ENCODE measurements at places on chromosomes 13 and 19.

DNA sequence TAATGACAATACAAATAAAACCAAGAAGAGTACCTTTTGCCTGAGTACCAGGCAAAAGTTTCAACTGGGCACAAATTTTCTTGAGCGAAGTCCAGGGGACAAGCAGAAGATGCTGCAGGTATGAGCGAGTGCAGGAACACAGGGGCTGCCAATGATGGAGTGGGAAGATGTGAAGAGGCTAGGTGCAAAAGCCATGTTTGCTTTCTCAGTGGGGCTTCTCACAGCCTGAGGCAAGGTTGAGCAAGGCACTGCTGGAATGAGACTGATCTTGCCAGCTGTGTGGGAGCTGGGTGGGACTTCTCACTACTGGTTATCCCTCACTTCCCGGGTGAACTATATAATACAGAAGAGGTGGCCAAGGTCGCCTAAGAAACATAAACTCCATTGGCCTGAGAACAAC lies 1200.7 kb downstream of the SLITRK1 start:
- DNase-seq: no peak

DNA sequence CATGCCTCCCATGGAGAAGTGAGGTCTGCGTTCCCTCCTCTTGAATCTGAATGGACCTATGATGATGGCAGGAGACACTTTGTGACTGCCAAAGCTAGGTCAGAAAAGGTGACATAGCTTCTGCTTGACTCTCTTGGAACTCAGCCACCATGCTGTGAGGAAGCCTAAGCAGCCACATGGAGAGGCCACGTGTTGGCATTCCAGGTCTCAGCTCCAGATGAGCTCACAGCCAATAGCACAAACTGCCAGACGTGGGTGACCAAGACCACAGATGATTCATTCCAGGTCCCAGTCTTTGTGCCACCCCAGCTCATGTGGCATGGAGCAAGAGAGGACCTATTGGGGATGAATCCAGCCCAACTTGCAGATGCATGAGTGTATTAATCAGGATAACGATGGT lies 8.7 kb upstream of the GGACT start:
- DNase-seq: no peak

DNA sequence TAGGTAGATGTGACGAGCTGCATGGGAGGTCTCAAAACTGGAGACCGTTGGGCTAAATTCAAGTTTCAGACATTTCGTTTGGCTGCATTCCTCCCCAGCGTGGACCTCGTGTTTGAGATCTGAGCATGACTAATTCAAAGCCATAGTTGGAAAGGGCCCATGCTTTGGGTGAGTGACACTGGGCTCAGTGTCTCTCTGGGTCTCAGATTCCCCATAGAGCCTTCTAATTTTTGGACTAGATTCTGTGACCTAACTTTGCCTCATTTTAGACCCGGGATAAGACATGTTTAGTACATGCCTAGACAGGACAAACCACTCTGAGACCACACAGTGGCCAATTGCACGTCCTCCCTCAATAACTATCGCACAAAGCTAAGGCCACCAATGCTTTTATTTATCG lies 16.6 kb downstream of the CKM start:
- no peak for DNase-seq

- no peak for DNase-seq
Measured at GRCh38 chr19:30107251-30107650, 165.2 kb downstream of the URI1 start.

GRCh38 chr19:7636317-7636690 lies 606 bp upstream of the STXBP2 start:
- DNase-seq: no peak

- DNase-seq: no peak
Measured at GRCh38 chr13:107482688-107483087, 732.6 kb downstream of the LIG4 start.

GRCh38 chr13:43933378-43933777 lies 53.7 kb downstream of the LACC1 start:
- DNase-seq: no peak

DNA sequence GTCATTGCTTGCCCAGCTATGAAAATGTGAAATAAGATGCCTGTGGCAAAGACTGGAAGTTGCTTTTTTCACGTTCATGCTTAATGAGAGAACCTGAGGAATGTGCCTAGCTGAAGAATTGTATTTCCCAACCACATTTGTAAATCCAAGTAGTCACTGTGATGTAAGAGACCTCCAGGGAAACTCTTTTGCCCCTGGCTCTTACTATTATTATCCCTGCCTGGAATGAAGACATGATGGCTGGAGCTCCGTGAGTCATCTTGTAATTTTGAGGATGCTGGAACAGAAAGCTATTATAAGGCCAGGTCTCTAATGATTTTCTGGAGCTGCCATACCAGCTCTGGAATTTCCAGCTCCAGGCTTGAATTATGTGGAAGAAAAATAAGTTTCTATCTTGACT lies 894.3 kb downstream of the DIAPH3 start:
- no peak for DNase-seq

DNA sequence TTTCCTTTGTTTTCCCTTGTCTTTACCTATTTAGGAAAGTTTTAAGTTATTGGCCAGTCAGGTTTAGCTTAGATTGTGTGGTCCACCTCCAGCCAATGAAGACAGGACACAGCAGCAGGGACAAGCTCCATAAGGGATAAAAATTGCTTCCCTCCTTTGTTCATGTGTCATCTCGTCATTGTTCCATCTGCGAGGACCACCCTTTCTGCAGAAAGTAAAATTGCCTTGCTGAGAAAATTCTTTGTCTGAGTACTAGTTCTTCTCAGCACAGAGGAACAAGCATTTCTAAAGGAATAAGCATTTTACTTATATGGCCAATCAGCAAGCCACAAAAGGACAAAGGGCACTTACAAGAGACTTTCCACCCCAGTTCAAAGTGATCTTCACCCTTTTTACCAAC lies 11.4 kb downstream of the ZNF560 start:
- DNase-seq: no peak
